ENCODE measurements at places on chromosomes 1 and 21.

GRCh38 chr1:150778409-150778808 lies 12.8 kb upstream of the CTSS start:
- DNase-seq, result no peak

GRCh38 chr1:118291661-118292060 lies 106.6 kb upstream of the SPAG17 start:
- no peak for DNase-seq

- DNase-seq, result no peak
Measured at GRCh38 chr1:38332649-38333310, 286.2 kb upstream of the POU3F1 start.

GRCh38 chr21:34018910-34019309 lies 54.5 kb upstream of the MRPS6 start:
- no peak for DNase-seq

GRCh38 chr1:76140227-76140626 lies 65.7 kb downstream of the ST6GALNAC3 start:
- DNase-seq, result no peak

GRCh38 chr1:14939527-14940284 lies 213.8 kb upstream of the TMEM51 start:
- no peak for DNase-seq

DNA sequence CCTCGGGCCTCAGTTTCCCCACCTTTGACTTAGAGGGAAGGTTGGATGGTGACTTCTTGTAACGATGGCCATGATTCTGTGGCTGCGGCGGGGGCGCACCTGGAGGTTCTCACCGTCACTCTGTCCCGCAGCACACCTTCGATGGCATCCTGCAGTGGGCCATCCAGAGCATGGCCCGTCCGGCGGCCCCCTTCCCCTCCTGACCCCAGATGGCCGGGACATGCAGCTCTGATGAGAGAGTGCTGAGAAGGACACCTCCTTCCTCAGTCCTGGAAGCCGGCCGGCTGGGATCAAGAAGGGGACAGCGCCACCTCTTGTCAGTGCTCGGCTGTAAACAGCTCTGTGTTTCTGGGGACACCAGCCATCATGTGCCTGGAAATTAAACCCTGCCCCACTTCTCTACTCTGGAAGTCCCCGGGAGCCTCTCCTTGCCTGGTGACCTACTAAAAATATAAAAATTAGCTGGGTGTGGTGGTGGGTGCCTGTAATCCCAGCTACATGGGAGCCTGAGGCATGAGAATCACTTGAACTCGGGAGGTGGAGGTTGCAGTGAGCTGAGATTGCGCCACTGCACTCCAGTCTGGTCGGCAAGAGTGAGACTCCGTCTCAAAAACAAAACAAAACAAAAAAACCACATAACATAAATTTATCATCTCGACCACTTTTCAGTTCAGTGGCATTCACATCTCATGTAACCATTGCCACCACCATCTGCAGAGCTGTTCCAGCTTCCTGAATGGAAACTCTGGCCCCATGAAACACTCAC lies 2.1 kb upstream of the PFKL start:
- DNase-seq, result peak; percentile 48

All from stimulated activated CD8-positive, alpha-beta memory T cell treated with anti-CD3 and anti-CD28 coated beads, Interleukin-15, amount 100 ng/mL, for 1 hour (primary cell).